NCI-H1694 (cell line): ENCODE measurements at places on chromosomes 3 and 15.

DNA sequence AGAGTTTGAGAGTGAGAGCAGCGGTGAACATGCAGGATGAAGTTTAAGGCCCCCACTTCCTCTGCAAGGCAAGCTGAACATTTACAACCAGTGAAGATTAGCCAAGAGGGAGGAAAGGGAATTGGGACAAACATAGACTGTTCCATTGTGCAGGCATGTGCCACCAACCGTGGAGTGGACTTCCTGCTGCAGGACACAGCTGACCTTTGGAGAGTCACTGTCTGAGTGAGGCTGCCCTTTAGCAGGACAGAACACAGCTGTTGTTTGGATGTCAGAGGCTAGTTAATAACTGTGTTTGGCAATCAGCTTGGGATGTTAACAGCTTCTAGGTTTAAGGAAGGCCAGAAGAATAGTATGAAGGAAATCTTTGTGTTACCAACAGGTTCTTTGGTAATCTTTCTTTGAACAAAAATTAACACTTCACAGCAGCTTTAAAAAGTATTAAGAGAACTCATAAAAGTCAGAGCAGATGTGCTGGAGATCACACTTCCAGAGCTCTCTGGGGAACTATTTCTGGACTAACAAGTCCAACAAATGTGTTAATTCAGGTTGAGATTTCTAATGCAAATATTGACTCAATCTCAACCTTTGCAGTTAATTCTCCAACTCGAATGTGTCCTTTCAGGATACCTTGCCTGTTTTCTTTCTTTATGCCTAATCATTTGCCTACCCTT, 31.4 kb downstream of the CTDSPL start:
- no peak for DNase-seq

DNA sequence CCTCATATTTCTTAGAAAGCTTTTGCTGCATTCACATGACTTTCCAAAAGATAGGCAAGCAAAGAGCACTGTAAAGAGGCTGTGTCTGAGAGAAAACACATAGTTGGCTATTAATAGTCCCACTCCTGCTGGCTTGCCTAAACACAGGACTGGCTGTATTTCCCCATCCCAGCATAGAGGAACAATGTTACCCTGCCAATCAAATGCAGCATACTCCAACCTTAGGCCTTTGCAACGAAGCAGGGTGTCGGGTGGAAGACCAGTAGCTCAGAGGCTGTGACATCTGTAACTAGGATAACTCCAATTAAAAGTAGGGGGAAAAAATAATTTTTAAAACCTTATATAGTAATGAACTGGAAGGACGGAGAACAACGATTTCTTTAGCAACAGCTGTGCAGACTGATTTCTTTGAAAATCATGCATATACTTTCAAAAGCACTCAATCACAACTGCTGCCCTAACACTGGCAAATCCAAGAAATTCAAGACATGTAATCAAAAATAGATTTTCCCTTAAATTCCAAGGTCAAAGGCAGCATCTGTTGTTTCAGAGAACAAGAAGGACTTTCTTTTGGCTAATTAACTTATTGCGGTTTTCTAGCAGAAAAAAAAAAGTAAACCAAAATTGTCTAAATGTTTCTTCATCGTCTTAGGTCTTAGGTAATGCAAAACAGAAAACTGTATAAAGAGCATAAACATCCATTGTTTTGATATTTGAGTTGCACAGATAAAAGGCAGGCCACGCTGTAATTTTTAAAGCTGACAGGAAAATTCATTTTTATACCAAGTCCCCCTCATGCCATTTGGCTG, 139.3 kb downstream of the TNIK start:
- peak; percentile 53 for DNase-seq

DNA sequence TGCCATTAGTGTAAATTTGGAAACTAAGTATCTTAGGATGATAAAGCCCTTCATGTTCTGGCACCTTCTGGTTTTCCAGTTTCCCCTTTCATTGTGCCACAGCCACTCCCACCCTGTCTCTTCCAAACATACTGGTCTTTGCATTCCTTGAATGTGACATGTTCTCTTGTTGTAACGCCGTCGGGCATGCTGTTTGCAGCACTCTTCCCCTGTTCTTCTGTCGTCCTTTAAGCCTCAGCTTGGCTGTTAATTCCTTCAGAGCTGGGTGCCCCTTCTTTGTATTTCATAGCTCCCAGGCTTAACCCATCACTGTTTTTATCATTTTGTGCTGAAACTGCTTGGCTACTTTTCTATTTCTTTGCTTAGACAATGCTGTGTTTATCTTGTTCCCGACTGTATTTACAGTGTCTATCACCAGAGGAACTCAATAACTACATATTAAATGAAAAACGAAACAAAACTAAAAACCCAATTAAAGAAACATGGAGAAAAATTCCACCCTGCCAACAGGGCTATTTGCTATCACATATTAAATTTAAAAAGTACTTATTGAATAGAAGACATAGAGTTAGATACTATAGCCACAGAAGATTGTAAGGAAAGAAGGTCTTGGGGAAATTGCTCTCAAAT, 95.4 kb upstream of the KCNAB1 start:
- DNase-seq: no peak

- peak; percentile 83 for DNase-seq
Observed at GRCh38 chr15:77810130-77810571, 177.4 kb upstream of the LINGO1 start.

DNA sequence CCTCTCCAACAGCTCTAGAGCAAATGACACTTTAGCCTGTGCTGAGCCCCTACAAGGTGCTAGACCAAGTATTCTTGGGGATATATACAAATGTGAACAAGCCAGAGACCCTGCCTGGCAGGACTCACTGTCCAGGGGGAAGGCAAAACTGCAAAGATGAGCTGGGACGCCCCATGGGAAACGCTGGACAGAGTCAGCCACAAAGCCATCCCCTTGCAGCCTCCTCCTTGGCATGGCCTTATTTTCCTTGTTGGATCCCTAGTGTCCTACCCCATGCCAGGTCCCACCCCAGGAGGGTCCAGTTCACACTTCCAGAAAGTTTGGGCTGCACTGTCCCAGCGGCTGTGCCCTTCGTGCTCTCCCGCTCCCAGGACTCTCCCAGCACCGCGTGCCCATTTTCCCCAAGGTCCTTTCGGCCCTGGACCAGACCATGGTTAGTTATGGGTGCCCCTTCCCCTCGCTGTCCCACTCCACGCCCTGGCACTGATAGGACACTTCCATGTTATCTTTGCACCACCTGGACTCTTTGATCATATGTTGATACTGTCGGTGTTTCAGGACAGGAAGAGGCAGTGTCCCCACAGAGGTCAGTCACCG, 5.8 kb upstream of the NRROS start:
- DNase-seq: no peak

GRCh38 chr15:89654847-89655805, at the start of gene KIF7:
Gene KIF7, minus strand, starts transcription at chr15:89655467. Its CDS starts 2,537 bp downstream, at chr15:89652930.
- no peak for DNase-seq

GRCh38 chr3:195113536-195114425, 157.2 kb downstream of the XXYLT1 start:
- no peak for DNase-seq

DNA sequence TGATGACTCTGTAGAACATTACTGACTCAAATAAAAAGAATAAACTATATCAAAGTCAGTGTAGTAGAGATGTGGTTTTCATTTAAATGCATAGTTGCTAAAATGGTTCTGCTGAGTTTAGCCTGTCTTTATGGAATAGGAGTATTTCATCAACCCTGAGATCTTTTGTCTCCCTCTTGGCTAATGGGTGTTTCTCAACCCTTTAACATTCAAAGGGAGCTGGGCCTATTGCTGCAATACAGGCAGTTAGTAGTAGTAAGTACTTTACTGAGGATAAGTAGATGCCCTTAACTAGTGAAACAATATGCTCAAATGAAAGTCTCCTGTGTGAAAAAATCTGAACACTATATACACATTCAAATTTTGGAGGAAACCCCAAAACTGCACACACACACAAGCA, 184.7 kb upstream of the TTC14 start:
- DNase-seq: no peak

GRCh38 chr15:66723826-66724731, 22.0 kb downstream of the SMAD6 start:
- no peak for DNase-seq
